ENCODE measurements at places on chromosomes 2 and 18.

DNA sequence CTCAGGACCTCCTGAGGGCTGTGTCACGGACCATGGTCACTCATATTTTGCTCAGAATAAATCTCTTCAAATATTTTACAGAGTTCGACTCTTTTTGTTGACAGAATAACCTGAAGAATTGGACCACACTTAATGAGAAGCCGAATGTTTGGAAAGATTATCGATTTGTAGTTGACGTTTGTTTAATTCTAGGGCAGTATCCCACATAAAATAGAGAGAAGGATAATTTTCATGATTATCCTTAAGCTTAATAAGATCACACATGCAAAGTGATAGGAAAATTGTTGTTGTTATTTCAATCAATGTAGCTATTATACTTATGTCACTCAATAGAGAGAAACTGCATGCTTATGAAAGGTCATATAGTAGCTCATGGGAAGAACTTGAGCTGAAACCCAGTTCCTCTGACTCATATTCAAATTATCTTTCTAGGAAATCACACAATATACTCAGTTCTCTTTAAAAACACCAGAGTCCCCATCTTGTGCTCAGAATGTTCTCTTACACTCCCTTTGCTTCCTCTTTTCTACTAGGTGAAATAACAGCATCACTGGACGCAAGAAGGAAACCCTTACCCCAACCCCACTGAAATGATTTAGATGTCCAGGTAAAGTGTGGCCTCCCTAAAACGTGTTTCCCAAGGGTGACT is 982.1 kb downstream of the TSN start:
- no peak overlapping the region for H3K4me3 ChIP-seq
- H3K27ac ChIP-seq: peak overlapping the region; percentile 78
- no peaks in the 10 kb centered on the region for H3K36me3 ChIP-seq
- H3K27me3 ChIP-seq: no peaks in the 10 kb centered on the region
- no peak for DNase-seq

GRCh38 chr2:105455488-105456003 is 56.7 kb upstream of the FHL2 start:
- H3K36me3 ChIP-seq: no peaks in the 10 kb centered on the region
- no peak overlapping the region for H3K4me3 ChIP-seq
- no peaks in the 10 kb centered on the region for H3K4me1 ChIP-seq
- H3K27ac ChIP-seq: no peak overlapping the region
- H3K27me3 ChIP-seq: peaks cover 16% of the 10 kb centered on the region
- DNase-seq: no peak

DNA sequence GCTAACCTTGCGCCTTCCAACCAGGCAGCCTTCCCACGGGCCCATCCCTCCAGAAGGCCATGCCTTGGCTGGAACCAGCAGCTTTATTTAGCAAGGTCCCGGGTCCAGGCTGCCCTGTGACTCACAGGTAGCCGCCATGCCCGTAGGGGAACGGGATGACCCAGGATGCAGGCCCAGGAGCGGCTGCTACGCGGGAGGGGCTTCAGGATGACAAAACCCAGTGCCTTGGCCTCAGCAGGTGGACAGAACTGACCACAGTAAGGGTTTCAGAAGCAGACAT is 63.3 kb downstream of the RTP5 start:
- peaks cover 3% of the 10 kb centered on the region for H3K4me1 ChIP-seq
- H3K27ac ChIP-seq: no peak overlapping the region
- DNase-seq: no peak
- H3K36me3 ChIP-seq: no peaks in the 10 kb centered on the region

GRCh38 chr2:175834477-175834876 is 167.6 kb downstream of the LNPK start:
- no peak overlapping the region for H3K27ac ChIP-seq
- H3K27me3 ChIP-seq: peaks cover 8% of the 10 kb centered on the region
- no peaks in the 10 kb centered on the region for H3K4me1 ChIP-seq
- H3K4me3 ChIP-seq: no peak overlapping the region

GRCh38 chr18:61574665-61575064 is 241.4 kb downstream of the CDH20 start:
- peaks cover 10% of the 10 kb centered on the region for H3K27me3 ChIP-seq
- no peaks in the 10 kb centered on the region for H3K36me3 ChIP-seq
- H3K4me3 ChIP-seq: no peak overlapping the region
- H3K4me1 ChIP-seq: no peaks in the 10 kb centered on the region
- no peak for DNase-seq

DNA sequence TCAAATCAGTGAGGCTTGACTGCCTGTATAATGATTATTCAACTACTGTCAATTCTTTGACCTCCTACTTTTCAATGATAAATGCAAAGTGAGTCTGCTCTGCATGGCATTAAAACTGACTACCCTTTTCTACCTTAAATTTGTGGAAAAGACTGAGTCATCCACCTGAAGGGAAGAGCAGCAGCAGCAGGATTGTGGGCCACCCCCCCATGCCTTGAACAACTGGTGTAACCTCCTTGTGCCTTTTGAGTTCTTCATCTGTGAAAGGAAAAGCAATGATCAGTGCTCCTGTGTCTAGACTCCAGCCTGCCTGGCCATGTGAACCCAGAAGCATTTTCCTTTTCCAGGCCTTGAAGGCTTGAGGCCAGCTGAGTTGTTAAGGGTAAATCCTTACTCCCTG is 102.9 kb downstream of the OSR1 start:
- H3K4me3 ChIP-seq: no peak overlapping the region
- no peaks in the 10 kb centered on the region for H3K36me3 ChIP-seq
- no peaks in the 10 kb centered on the region for H3K27me3 ChIP-seq

GRCh38 chr2:97645695-97646629 is at the start of gene COX5B:
COX5B (plus strand) TSS chr2:97646062; CDS start chr2:97646087, 25 bp downstream.
- H3K4me3 ChIP-seq: peak within 1 kb of the TSS; percentile 89
- peak within 1 kb of the TSS; percentile 93 for H3K27ac ChIP-seq
- peak; percentile 99 for DNase-seq
- H3K36me3 ChIP-seq: peaks cover 33% of the 10 kb centered on the region
- peaks cover 17% of the 10 kb centered on the region for H3K4me1 ChIP-seq

GRCh38 chr2:216535454-216535995 is 36.9 kb downstream of the RPL37A start:
- DNase-seq: no peak
- no peak overlapping the region for H3K27ac ChIP-seq
- no peaks in the 10 kb centered on the region for H3K27me3 ChIP-seq
- no peak overlapping the region for H3K4me3 ChIP-seq

- no peaks in the 10 kb centered on the region for H3K4me1 ChIP-seq
- H3K27ac ChIP-seq: no peak overlapping the region
- no peak for DNase-seq
- H3K36me3 ChIP-seq: no peaks in the 10 kb centered on the region
- no peak overlapping the region for H3K4me3 ChIP-seq
Measured at GRCh38 chr2:172128484-172128883, 25.8 kb upstream of the DLX2 start.

GRCh38 chr2:118495290-118495689 is 352.2 kb downstream of the EN1 start:
- no peak for DNase-seq
- H3K4me1 ChIP-seq: no peaks in the 10 kb centered on the region
- H3K27ac ChIP-seq: no peak overlapping the region
- H3K4me3 ChIP-seq: no peak overlapping the region
- no peaks in the 10 kb centered on the region for H3K27me3 ChIP-seq

- no peak for DNase-seq
- no peak overlapping the region for H3K27ac ChIP-seq
- H3K4me1 ChIP-seq: no peaks in the 10 kb centered on the region
- no peak overlapping the region for H3K4me3 ChIP-seq
Measured at GRCh38 chr2:82795446-82795845, 1663.6 kb downstream of the SUCLG1 start.

- H3K27ac ChIP-seq: no peak overlapping the region
- H3K36me3 ChIP-seq: no peaks in the 10 kb centered on the region
- H3K27me3 ChIP-seq: peaks cover 10% of the 10 kb centered on the region
- no peaks in the 10 kb centered on the region for H3K4me1 ChIP-seq
- DNase-seq: no peak
- H3K4me3 ChIP-seq: no peak overlapping the region
Measured at GRCh38 chr2:75539955-75540716, 20.6 kb downstream of the EVA1A start.

DNA sequence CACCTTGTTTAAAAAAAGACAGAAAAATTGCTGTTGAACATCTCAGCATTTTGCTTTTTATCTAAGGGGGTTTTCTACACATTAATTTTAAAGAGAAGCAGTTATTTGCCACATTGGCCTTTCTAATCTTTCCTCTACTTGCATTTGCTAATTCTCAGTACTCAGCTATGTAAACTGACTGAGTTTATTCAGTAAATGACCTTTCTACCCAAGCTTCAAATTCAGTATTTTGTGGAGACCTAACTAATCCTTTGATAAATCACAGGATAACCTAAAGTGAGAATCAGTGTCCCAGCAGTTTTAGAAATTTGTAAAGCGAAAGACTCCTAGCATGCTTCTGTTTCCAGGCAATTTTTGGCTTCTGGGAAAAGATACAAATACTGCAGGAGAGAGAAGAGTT is 288.4 kb downstream of the ASXL3 start:
- H3K4me1 ChIP-seq: no peaks in the 10 kb centered on the region
- H3K27ac ChIP-seq: no peak overlapping the region
- no peak overlapping the region for H3K4me3 ChIP-seq
- H3K27me3 ChIP-seq: no peaks in the 10 kb centered on the region
- DNase-seq: no peak

DNA sequence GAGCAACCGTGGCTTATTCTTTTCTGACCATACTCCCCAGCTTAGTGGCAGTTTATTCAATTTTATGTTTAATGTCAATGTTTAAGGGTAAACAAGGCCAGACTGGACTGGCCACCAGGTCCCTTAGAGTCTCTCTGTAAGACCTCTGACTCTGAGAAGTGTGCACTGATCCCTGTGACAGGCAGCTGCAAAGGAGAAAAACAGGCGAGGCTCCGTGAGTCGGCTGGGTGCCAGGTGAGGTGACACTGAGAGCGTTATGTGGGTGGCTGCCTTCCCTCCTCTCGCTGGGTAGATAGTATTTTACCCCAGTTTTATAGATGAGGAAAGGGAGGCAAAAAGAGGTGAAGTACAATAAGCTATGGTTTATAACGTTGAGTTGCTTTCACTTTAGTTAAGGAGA is 139.4 kb upstream of the HDAC4 start:
- DNase-seq: no peak
- peaks cover 14% of the 10 kb centered on the region for H3K27me3 ChIP-seq
- H3K27ac ChIP-seq: no peak overlapping the region

- H3K4me3 ChIP-seq: no peak overlapping the region
- H3K27ac ChIP-seq: no peak overlapping the region
- no peaks in the 10 kb centered on the region for H3K27me3 ChIP-seq
- H3K36me3 ChIP-seq: no peaks in the 10 kb centered on the region
- H3K4me1 ChIP-seq: no peaks in the 10 kb centered on the region
- no peak for DNase-seq
Measured at GRCh38 chr18:70907673-70908072, 618.8 kb downstream of the SOCS6 start.

DNA sequence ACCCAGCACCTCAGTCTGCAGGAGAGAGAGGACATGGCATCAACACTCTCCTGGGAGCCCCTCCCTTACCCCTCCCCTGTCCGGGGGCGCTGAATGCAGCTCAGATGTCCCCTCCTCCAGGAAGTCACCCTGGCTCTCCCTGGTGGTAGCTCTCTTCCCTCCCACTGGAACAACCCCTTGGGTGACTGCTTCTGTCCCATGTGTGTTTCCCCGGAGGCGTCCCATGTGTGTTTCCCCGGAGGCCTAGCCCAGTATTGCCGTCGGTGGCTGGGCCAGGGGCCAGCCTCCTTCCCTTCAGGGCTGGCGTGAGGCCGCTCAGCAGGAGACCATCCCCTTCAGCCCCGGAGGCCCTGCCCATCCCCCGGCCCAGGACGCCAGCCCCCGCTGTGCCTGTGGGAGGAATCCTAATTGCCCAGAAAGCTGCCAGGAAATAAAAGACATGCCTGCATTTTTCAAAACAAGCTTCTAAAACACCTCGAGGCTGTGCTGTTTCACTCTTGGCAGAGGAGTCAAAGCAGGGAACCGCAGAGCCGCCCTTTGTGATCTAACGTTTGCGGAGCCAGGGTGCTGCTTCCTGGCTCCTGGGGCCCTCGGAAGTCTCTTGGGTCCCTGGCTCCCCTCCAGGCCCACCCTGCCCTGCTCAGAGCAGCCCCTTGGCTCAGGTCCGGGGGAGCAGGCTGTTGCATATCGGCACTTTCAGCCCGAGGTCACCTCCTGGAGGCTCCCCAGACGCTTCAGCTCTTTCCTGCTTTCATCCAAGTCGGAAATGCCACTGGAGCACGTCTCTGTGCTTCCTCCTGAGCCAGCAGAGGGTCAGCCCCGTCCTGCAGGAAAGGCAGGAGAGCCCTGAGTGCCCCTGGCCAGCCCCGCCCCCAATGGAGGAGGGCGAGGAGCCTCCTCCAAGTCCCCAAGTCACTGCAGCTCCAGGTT is 11.4 kb downstream of the SNED1 start:
- H3K27ac ChIP-seq: peak overlapping the region; percentile 82
- peaks cover 21% of the 10 kb centered on the region for H3K4me1 ChIP-seq
- DNase-seq: peak; percentile 69
- H3K27me3 ChIP-seq: peaks cover 5% of the 10 kb centered on the region
- no peaks in the 10 kb centered on the region for H3K36me3 ChIP-seq

GRCh38 chr2:161625314-161625919 is 1.2 kb downstream of the SLC4A10 start:
- no peak for DNase-seq
- H3K4me1 ChIP-seq: peaks cover 2% of the 10 kb centered on the region
- H3K36me3 ChIP-seq: no peaks in the 10 kb centered on the region
- peaks cover 45% of the 10 kb centered on the region for H3K27me3 ChIP-seq
- H3K27ac ChIP-seq: no peak overlapping the region

DNA sequence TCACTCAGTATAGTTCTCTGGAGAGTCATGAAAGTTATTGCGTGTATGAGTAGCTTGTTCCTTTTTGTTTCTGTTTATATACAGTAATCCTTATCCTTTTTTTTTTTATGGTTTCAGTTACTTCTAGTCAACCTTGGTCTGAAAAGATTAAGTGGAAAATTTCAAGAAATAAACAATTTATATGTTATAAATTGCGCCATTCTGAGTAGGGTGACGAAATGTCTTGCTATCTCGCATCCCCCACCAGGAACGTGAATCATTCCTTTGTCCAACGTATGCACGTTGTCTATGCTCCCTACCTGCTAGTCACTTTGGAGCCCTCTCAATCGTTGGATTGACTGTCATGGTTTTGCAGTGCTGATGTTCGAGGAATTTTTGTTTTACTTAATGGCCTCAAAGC is 60.4 kb downstream of the FAM117B start:
- H3K27ac ChIP-seq: no peak overlapping the region
- H3K4me3 ChIP-seq: no peak overlapping the region
- DNase-seq: no peak
- H3K36me3 ChIP-seq: peaks cover 22% of the 10 kb centered on the region
- peaks cover 15% of the 10 kb centered on the region for H3K4me1 ChIP-seq
- no peaks in the 10 kb centered on the region for H3K27me3 ChIP-seq

- DNase-seq: no peak
- peaks cover 4% of the 10 kb centered on the region for H3K4me1 ChIP-seq
- H3K36me3 ChIP-seq: no peaks in the 10 kb centered on the region
- no peak overlapping the region for H3K27ac ChIP-seq
- no peak overlapping the region for H3K4me3 ChIP-seq
- peaks cover 17% of the 10 kb centered on the region for H3K27me3 ChIP-seq
Measured at GRCh38 chr2:177735318-177735803, 337.2 kb downstream of the PDE11A start.
